ENCODE measurements at places on chromosomes 11 and 22.

- DNase-seq = peak; percentile 62
Measured at GRCh38 chr11:5280582-5281102, 10.9 kb upstream of the HBE1 start.

DNA sequence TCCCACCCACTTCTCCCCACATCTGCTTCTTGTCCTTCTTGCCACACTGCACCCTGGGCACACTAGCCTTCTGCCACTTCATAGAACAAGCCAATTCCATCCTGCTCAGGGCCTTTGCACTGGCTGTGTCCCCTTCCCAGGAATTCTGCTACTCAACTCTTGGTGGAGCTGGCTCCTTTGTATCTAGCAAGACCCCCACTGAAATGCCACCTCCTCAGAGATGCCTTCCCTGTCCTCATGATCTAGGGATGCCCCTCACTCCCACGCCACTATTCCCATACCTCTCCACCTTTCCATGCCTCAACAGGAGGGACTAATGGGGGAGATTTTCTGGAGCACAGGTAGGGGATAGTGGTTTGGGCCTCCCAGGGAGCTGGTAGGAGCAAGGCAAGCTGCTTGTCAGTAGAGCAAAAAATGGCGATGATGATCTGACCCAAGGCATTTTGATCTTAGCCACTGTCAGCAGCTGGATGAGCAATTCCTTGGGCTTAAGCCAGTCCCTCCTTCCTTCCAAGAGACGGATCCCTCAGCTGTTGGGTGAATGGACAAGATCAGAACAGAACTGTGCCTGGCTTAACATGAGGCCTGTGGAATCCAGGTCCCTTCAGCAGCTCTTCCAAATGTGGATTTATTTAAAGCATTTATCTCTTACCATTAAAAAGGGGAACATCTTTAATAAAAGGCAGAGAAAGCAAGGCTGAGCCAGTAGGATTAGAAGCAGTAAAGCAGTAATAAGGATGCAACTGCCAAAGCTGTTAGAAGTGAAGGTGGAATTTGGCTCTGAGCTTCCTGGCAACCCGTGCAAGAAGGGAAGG, 4.0 kb upstream of the PRDM11 start:
- no peak for DNase-seq

- no peak for DNase-seq
Measured at GRCh38 chr11:78277314-78277994, 88.7 kb downstream of the USP35 start.

GRCh38 chr11:43392713-43393112, 34.0 kb downstream of the TTC17 start:
- no peak for DNase-seq

- DNase-seq = no peak
Measured at GRCh38 chr11:37849706-37850105, 1251.7 kb upstream of the RAG2 start.

DNA sequence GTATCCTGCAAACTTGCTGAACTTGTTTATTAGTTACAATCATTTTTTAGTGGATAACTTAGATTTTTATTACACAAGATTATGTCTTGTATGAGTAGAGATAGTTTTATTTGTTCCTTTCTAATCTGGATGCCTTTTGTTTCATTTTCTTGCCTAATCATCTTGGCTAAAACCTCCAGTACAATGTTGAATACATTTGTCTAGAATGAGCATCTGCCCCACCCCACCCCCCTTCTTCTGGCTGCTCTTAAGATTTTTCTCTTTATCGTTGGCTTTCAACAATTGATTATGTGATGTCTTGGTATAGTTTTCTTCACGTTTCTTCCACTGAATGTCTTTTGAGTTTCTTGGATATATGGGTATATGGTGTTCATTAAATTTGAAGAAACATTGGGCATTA, 37.3 kb upstream of the TUB start:
- no peak for DNase-seq

DNA sequence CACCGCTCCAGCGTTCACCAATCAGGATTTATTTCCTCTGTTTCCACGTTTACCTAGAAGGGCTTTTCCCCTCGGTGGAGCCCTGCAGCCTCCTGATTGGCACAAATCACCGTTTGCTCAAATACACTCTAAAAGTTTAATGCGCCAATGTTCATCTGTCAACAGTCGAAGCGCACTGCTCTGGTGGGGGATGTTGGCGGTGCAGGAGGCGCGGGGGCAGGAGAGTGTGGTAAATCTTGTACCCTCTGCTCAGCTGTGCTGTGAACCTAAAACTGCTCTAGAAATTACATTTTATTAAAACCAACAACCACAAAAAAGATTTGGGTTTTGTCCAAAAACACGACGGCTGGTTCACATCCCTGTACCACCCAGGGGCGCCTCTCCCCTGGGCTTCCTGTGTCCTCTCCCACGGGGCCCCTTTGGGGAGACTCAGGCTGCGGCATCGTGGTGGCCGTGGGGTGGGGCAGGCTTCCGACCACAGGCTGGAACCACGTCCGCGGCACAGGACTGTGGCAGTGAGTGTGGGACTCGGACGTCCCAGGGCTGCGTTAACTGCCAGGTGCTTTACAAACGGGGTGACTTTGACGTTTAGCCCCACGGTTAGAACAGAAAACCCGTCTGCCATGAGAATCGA, 13.5 kb downstream of the TTLL8 start:
- DNase-seq = no peak

DNA sequence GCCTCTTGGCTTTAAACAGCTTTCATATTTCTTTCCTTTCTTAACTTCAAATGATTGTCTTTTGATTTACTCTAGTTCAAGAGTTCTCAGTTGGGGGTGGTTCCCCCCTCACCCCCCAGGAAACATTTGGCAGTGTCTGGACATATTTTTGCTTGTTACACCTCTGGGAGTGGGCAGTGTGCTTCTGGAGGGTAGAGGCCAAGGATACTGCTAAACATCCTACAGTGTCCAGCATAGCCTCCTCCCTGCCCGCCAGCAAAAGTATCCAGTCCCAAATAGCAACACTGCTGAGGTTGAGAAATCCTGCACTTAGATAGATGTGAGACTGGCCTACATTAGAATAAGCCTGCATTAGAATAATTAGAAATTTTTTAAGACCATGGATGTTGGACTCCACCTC, 3.2 kb downstream of the PPP6R3 start:
- no peak for DNase-seq

- no peak for DNase-seq
Measured at GRCh38 chr11:30788849-30789248, 202.7 kb upstream of the MPPED2 start.

DNA sequence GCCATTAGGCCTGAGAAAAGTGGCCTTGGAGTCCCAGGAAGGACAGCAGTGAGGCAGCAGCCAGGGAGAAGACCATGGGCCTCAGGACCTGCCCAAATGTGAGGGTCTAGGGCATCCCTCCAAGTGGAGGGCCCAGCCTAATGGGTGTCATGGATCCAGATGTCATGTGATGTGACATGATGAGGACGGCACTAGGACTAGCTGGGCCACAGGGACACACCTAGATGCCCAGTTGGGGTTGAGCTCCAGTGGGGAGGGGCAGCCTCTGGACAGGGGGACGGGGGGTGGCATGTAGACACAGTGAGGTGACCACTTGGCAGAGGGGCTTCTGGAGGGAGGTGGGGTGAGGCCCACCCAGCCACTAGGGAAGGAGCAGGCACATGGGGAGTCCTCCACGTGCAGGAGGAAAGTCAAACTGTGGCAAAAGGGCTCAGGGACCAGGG, 5.4 kb downstream of the SCARF2 start:
- DNase-seq = no peak

DNA sequence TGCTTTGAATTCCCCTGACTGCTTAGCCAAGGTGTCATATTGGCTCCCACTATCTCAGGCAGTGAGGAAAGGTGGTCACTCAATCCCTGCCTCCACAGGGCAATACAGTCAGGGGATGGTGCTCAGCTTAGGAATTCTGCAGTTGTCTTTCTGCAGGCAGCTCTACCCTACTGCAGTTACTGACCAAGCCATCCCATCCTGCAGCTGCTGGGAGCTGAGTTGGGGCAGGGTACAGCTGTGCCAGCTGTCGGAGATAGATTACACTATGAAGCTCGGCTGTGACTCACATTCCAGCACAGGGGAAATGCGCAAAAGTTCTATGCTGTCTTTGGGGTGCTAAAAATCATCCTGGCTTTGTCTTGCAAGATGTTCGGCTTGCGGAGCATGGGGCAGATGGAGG, 4.4 kb upstream of the DAGLA start:
- no peak for DNase-seq

GRCh38 chr11:44203270-44204043, 106.5 kb downstream of the ALX4 start:
- DNase-seq = no peak

DNA sequence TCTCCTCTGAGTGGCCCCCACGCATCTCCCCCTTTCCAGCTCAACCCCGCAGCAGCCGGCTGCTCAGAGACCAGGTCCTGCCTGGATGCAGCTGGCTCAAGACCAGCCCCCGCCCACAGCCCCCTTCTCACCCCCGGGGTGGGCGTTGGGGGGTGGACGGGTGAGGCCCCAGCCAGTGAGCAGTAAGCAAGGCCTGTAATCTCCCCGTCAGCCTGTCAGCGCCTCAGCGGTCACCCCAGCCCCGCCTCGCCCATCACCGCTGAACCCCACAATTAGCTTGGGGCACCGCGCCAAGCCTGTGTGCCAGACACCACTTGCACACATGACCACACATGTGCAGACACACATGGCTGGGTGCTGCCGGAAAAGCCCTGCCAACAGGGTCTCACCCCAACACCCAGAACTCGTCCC, 5.9 kb downstream of the PLXNB2 start:
- peak; percentile 70 for DNase-seq

DNA sequence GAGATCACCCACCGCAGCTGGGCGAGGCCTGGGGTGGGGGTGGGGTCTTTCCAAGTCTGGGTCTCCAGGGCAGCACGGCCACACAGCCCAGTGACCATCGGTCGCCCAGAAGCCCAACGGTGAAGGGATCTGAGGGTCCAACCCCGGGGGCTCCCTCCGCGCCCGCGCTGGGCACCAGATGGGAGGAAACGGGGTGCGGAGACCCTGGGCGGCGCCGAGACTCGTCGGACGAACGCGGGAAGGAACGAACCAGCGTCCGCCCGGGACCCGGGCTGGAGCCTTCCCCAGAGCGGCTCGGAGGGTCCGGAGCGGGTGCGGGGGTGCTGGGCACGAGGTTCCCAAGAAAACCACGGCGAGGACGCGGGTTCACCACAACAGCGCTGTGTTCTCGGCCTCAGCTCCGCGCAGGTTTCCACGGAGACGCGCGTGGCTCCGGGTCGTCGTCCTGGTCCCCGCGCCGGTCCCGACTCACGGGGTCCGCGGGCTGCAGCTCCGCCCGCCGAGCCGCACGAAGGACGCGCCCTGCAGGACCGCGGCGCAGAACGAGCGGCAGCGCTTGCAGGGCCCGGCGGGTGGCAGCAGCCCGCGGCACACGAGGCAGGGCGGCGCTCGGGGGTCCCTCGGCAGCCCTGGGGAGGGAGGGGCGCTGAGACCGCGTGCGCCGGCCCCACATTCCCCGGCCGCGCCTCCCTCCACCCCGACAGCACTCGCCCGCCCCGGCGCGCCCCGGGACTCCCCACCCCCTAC, 2.3 kb upstream of the IL17REL start:
- DNase-seq = no peak

Data from ovary (tissue), 10 donors.